Posterior vena cava (tissue), 2 donors: ENCODE measurements at places on chromosomes 7 and 10. TPM values are rescaled to one million over a fixed set of nuclear protein-coding genes. Genes with fewer than 3 reads are reported as not detected.

DNA sequence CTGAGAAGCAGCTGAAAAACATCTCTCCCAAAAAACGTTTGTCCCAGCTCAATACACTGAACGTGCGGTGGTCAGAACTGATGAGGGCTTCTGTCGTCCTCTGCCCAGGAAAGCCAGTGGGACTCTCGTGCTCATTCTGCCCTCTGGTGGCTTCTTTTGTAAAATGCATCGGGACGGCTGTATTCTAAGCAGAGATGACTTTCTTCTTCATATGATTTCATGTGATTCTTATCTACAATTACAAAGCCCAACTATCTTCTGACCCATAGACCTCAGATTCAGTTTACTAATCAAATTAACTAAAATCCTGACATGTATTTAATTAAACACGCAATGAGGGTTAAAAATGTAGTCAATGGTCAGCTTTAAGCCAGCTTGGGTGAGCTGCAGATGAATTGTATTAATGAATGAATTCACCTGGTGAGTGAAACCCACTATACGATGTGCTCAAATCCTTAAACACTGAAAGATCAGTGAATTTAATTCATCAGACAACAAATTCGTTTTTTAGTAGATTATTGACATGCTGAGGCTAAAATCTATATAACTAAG is 117.6 kb upstream of the FAM204A start:
- no peak for DNase-seq

GRCh38 chr10:89367529-89367928 is 10.3 kb upstream of the IFIT1B start:
- DNase-seq, result no peak

GRCh38 chr7:13411151-13411550 is 578.3 kb downstream of the ETV1 start:
- DNase-seq, result no peak

GRCh38 chr7:1516586-1517251 is 12.5 kb upstream of the INTS1 start:
- no peak for DNase-seq

- no peak for DNase-seq
Measured at GRCh38 chr7:149670288-149670687, 103.1 kb downstream of the ZNF467 start.

GRCh38 chr7:41058986-41059741 is 643.7 kb downstream of the INHBA start:
- no peak for DNase-seq

- no peak for DNase-seq
Measured at GRCh38 chr7:155483245-155483644, 25.3 kb downstream of the EN2 start.

DNA sequence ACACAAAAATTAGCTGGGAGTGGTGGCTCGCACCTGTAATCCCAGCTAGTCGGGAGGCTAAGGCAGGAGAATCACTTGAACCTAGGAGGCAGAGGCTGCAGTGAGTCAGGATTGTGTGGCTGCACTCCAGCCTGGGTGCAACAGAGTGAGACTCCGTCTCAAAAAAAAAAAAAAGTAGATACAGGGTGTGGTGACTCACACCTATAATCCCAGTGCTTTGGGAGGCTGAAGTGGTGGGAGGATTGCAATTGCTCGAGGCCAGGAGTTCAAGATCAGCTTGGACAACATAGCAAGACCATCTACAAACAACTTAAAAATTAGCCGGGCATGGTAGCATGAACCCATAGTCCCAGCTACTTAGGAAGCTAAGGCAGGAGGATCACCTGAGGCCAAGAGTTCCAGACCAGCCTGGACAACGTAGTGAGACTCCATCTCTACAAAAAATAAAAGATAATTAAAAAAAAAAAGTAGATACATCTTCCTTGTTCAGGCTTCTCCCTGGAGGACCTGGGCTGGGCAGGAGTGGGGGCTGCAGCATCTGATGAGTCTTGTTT is 2.0 kb downstream of the MOSPD3 start:
- no peak for DNase-seq

- DNase-seq, result no peak
Measured at GRCh38 chr7:55271069-55271626, 94.0 kb upstream of the LANCL2 start.

DNA sequence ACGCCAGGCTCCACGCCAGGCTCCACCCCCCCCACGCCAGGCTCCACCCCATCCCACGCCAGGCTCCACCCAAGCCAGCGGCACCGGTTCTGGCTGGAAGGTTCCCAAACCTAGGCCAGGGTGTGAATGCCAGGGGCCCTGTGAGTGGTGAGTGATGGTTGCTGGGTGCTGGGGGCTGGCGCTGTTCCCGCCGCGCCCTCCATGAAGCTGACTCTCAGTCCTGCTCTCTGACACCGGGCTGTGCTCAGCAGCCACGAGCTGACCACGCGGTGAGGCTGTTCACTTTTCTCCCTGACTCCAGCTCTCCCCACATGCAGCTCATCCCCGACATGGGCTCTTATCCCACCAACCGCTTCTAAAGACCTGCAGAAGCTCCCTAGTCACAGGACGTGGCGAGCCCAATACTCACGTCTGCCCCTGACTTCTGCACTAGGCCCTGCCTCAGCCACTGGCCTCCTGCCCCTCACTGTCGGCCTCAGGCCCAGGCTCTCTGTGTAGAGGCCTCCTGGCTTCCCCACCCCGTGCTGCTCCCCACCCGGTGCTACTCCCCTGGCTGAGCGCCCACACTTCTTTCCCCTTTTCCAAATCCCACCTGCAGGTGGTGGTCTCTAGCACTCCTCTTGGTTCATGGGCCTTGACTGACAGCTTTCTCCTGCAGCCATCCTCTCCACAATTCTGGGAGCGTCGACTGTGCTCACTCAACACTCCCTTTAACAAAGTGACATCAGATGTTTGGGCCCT is 603.0 kb downstream of the PTPRN2 start:
- peak; percentile 76 for DNase-seq

DNA sequence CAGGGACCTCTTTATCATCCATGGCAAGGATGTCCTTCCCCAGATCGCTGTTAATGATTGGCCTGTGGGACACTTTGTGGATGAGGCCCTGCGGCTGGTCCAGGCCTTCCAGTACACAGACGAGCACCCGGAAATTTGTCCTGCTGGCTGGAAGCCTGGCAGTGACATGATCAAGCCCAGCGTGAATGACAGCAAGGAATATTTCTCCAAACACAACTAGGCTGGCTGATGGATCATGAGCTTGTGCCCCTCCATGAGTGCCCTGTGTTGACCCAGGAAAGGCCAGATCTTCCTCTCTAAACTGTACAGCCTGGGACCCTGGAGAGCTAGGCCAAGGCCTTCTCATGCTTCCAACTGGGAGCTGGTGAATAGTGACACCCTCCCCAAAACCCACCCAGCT is 124.1 kb downstream of the CUL2 start:
- no peak for DNase-seq

DNA sequence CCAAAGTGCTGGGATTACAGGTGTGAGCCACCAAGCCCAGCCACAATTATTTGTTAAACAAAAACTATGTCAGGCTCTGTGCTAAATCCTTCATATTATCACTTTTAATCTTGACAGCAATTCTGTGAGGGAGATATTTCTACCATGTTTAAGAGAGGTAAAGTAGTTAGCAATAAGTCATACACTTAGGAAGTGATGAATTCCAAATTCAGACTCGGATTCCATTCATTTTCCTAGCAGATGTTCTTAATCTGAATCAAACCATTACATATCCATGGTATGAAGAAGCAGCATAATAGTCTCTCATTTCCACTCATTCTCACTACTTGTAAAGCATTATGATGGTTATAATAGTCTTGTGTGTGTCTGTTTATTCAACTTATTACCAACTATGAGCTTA is 2.9 kb upstream of the CD36 start:
- DNase-seq, result no peak

- no peak for DNase-seq
Measured at GRCh38 chr10:102444851-102445250, 6.5 kb downstream of the C10orf95 start.

DNA sequence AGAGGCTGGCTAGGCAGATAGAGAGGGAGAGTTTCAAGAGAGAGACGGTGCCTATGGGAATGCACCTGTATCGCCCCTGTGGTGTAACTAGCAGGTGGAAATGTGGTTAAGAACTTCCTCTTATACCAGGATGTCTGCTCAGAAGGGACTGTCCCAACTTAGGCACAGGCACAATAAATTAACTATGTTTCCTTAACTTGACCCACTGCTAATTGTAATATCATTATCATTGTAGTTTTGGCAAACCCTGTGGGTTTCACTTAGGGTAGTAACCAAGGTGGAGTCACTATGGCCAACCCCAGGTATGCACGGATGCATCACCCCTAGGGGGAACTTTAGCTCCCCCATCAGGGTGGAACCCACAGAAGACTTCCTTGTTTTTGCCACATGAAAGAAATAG is 455.7 kb downstream of the DGKB start:
- DNase-seq, result no peak

DNA sequence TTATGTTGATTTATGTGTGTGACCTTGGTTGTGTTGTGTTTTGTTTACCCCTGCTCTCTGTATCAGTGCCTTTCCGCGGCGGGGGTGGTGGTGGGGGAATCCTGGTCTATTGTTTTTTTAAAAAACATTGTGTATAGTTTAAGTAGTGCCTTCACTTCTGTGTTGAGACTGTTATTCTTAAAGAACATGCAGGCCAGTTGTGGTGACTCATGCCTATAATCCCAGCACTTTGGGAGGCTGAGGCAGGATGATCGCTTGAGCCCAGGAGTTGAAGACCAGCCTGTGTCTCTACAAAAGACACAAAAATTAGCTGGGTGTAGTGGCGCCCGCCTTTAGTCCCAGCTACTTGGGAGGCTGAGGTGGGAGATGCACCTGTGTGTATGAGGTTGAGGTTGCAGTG is 429.0 kb upstream of the LRGUK start:
- DNase-seq, result no peak

- DNase-seq, result no peak
Measured at GRCh38 chr10:84188815-84189214, 5.5 kb upstream of the CDHR1 start.

GRCh38 chr10:43452356-43452914 is 15.5 kb downstream of the ZNF487 start:
- peak; percentile 36 for DNase-seq

DNA sequence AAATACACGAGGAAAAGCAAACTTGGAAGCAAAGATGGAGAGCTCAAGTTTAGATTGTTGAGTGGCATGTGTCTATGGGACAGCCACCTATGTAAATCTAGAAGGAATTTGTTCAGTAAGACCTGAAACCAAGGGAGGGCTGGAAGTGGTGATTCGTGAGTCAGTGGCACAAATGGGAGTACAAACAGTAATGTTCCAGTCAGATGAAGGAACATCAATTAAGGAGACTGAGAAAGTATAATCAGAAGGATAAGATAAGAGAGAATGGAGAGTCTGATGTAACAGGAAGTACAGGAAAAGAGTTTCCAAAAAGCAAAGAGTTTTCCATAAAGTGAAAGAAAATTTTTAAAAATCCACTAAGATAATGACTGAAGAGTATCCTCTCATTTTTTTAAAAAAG is 544.2 kb downstream of the KIF20B start:
- no peak for DNase-seq

- DNase-seq, result peak; percentile 51
Measured at GRCh38 chr7:141466151-141466904, 84.9 kb upstream of the AGK start.

- peak; percentile 70 for DNase-seq
Measured at GRCh38 chr7:157633465-157634185, 296.8 kb downstream of the DNAJB6 start.

DNA sequence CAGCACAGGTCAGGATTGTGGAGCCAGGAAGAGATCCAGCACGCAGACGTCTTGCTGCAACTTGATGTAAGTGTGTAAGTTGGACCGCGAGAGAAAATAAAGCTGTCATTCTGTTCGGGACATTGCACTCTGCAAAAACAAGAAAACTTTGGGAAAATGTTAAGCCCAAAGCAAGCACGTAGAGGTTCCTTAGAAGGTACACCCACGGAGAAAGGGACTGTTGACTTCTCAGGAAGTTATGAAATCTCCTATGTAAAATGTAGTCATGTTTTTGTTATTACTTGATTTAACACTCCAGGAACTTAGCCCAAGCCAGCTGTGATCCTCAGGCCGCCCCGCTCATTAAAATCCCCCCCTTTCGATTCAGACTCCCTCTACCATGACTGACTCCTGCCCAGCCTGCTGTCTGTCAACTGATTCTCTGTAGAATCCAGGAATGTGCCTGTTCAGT is 196.1 kb upstream of the TCF7L2 start:
- no peak for DNase-seq

DNA sequence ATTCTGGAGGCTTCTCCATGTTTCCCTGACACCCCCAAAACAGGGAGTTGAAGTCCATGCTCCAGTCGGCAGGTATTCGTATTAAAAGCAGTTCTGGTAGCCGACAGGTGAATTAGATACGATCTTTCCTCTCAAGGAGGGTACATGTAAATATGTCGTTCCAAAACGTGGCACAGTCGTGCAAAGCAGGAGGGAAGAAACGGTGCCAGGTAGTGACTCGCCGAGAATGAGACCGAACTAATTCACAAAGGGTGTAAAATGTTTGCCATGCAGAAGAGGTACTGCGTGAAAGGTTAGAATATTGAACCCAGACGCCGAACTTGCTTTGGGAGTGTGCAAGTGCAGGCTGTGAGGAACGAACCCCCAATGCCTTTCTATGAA is 483 bp downstream of the EDRF1 start:
- DNase-seq, result no peak

GRCh38 chr7:44438816-44439215 is 51.6 kb downstream of the NUDCD3 start:
- no peak for DNase-seq

GRCh38 chr7:129779602-129780256 is 168.2 kb downstream of the NRF1 start:
- DNase-seq, result peak; percentile 78

Gene H2BK1
- 1.1 TPM for total RNA-seq

Gene RAB19
- total RNA-seq, result not detected

Gene HMX2
- not detected for total RNA-seq

Gene PON1
- not detected for total RNA-seq

Gene ZNF488
- total RNA-seq, result not detected

Gene STOX1
- 0.32 TPM for total RNA-seq

Gene EBLN1
- total RNA-seq, result not detected

Gene EIF3B
- 90.1 TPM for total RNA-seq

Gene COL26A1
- not detected for total RNA-seq

Gene SUFU
- total RNA-seq, result 10.4 TPM

Gene PTPRZ1
- total RNA-seq, result 2.0 TPM
